ENCODE measurements at places on chromosomes 5 and 9.

DNA sequence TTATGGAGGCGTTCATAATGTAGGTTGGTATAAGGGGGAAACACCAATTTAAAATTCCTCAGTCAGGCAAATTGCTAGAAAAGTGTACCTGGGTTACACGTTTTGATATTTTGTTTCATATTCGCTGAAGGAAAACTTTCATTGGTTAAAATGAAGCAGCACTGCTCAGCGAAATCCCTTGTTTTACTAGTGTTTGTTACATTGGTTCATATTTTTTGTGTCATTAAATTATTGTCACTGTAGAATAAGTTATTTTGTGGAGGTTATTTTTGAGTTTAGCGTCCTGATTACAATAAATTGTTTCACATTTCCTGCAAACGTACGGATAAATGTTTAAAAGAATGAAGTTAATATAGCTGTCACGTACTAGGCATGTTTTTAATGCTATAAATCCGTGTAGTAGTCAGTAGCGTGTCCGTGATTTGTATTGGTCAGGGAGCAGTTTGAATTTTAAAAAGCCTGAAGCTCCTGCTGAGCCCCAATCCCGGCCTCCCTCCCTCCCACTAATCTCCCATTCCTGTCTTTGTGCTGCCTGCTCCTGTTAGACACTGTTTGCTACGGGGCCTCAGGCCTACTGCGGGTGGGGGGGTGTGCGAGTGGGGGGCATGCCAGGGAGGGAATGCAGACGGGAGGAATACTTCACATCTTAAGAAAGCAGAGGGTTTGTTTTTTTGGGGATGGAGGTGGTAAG lies 2.0 kb downstream of the NIPBL start:
- DNase-seq, result no peak

- DNase-seq, result no peak
These were observed 4.8 kb upstream of the FAM240B start for GRCh38 chr9:38724754-38725153.

GRCh38 chr5:33300209-33300742 lies 140.5 kb upstream of the TARS1 start:
- DNase-seq, result no peak

GRCh38 chr5:95784514-95785302 lies 37.8 kb downstream of the GLRX start:
- DNase-seq, result no peak

DNA sequence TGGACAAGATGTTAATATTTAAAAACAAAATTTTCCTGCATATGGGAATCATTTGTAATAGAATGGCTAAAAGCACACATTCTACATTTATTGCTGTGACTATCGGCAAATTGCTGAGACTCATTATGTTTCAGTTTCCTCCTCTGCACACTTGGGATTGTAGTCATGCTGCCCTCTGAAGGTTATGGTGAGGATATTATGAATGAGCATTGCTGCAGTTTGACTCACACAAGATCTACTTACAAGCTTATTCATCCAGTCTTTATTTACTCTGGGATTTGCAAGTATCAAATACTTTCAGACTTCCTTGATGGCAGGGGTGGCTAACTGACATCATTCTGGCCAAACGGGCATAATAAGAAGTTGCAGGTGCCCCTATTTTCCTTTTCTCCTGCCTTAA lies 9.5 kb upstream of the NFIL3 start:
- DNase-seq, result no peak

DNA sequence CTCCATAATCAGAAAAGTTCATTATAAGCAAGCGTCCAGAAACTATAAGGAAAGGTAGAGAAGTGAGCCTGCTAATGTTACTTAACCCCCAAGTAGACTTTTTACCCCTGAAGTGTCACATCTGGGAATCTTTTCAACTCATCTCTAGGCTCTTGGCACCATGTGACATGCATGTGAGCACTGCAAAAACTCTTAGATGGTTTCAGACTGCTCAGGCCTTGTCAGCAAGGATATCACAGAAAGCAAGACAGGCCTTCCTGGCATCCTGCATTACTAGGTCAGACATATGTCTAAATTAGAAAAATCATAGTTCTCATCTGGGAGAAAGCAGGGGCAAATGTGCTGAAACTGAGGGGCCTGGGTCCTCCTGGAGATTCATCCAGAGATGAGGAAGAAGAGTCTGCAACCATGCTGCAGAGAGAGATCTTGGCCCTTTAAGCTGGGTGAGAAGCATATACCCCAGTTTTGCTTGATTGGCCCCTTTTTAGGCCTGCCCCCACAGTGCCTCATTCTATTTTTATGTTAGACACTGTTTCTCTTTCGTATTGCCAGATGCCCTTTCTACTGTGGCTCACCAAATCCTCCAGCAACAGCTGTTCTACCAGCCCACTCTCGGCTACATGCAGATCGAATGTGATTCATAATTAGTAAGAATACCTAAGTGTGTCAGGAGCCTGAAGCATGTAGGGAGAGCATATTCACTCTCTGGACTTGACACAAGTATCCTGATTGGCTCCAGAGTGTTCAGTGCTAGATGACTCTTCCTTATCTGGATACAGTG lies 19.0 kb downstream of the TMEM8B start:
- no peak for DNase-seq
